ENCODE measurements at places on chromosomes 7 and 10.

DNA sequence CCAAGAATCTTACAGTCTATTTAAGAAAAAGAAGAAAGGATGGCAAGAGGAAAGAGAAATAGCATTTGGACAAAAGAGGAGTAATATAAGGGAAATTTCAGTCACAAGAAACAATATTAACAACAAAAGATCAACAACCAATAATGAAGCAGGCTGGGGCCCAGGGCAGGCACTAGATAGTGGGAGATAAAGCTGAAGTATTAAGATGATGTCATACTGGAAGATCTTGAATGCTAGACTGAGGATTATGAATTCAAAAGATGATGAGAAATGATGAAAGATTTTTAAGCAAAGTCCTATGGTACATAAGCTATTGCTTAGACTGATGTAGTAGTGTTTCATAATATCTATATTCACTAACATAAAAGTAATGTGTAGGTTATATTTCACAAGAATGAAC is 51.8 kb upstream of the SPOCK2 start:
- DNase-seq = no peak

DNA sequence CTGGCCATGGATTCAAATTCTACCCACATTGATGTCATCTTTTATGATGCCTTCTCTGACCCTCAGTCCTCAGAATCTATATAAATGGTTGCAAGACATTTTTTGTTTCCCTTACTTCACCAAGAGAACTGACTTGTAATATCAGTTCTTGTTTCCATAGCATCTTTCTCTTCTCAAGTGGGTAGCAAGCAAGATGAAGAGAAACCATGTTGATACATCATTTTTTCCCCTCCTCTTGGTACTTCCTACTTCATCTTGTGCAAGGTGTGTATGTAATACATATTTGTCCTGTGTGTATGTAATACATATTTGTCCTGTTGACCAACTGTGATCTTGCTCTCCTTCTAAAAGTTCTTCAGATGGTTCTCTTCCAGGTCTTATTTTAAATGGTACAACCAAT is 348.6 kb downstream of the PTEN start:
- DNase-seq = no peak

DNA sequence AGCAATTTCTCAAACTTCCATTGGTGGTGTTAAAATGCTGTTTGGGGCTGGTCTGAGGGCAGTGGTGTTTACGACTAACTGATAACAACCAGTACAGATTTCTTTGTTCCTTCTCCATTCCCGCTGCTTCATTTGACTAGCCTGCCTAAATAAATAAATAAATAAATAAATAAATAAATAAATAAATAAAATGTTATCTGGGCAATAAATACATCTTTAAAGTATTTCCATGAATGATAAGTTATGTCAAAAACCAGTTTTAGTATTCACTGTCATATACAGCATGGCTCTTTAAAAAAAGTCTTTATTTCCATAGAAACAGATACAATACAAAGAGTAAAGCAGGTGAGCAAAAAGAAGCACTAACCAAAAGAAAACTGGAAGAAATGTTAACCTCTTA is 81.3 kb downstream of the ATE1 start:
- no peak for DNase-seq

DNA sequence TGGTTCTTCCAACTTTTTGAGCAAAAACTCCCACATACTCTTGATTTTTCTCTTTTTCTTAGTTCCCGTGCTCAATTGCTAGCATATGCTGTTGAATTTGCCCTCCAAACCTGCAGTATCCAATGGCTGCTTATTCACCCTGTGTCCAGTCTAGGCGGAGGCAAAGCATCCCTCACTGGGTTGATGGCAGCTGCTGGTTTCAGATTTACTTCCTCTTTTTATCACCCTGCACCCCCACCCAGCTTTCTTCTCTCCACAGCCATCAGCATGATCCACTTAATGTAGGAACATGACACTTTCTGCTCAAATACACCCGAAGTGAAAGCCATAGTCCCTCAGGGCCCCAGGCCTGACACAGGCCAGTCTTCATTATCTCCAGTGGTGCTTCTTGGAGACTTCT is 87.6 kb upstream of the ADARB2 start:
- DNase-seq = no peak

- peak; percentile 20 for DNase-seq
These were observed 104.6 kb downstream of the HIPK2 start for GRCh38 chr7:139673230-139673629.

DNA sequence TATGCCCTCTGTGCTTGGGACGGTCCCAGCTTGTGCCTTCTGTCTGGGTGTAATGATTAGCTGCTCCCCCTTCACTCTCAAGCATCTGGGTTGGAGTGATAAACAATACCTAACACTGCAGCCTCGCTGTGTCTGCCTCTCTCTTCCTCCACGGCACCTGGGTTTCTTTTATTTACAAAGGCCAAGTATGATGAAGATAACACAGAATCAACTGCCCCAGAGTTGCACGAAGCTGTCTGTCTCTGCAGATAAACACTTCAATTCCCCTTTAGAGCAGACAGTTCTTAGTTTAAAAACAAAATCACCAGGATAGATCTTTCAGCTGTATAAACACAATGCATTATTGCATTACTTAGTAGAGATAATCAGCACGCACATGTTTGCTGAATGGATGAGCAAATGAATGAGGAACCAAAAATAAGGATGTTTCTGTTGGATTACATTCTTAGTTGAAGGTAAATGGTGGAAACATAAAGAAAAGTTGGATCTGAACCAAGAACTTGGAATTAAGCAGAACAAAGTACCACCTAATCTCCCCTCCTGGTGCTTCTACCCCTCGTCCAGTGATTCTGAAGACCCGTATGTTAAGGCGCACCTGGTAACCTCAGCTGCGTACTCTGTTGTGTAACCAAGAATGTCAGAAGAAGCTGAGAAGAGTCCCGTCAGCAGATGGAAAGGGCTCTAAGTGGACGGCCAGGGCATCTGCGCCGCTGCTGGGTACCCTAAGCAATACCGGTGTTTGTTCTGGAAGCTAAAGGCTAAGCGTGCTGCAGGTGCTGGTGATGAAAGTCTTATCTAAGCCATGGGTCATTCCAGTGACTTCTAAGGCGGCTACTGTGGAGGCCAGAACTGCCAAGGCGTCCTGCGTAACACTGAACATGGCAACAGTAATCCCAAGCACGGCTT is 26.6 kb downstream of the INSIG1 start:
- no peak for DNase-seq

GRCh38 chr10:75334720-75335119 is 66.8 kb downstream of the ZNF503 start:
- DNase-seq = no peak

DNA sequence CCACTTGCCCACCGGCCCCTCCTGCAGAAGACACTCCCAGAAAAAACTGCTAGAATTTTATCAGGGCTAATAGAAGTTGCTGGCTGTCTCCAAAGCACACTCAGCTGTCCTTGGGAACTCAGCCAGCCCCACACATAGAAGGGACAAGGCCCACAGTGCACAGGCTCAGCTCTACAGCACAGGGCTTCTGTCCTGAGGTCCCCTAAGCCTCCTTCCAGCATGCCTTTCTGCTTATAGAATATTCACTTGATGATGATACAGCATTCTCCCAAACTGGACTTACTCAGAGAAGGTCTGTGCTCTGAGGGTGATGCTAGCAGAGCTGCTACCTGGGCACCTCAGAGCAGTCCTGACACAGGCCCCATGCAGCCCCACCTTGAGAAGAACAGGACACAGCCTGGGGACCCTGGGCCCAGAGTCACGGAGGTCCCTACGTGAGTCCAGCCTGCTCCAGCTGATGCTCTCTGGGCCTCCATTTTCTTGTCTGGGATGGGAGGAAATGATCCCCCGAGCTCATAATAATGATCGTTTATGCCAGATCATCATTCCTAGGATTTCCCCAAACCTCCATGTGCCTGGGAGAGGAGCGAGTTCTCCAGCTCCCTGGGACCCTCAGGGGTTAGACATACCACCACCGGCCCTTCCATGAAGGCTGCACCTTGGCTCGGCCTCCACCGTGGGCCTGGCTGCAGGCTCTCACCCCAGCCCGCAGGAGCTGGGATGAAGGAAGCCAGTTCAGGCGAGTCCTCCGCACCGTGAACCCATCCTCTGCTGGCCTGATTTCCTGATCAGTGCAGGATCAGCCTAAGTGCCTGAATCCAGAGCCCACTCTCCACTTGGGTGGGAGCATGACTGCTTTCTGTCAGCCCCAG is 145.6 kb downstream of the ZNF248 start:
- DNase-seq = no peak

DNA sequence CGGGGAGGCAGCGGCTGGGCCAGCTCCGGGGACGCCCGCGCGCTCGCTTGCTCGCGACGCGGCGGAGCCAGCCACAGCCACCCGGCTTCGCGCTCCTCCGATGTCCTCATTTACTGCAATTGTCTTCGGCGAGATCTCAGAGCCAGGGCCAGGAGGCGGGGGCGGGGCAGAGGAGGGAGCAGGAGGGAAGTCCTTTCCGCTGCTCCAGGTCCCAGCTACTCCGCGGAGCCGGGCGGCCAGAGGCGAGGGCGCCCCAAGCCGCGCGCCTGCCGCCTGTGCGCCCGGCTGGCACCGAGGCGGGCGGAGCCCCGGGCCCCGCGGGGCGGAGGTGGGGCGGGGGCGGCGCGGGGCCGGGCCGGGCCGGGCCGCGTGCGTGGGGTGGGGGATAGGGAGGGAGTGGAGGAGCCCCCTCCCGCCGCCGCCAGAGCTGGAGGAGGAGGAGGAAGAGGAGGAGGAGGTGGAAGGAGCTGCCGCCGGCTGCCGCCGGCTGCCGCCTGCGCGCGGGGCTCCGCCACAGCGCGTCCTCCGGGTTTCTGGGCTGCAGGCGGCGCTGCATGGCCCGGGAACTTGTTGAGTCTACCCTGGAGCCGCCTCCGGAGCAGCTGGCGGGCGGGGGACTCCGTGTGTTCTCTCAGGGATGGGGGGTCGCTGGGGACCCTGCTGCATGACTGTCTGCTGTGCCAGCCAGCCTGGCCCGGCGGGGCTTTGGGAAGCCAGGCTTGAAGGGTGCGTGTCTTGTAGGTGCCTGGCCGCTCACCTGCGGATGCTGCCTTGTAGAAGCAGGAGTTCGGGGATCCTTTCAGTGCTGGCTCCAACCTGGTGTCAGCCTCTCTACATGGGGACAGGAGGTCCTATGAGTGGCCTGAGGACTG is at the start of gene INSYN2A:
Gene INSYN2A (minus strand): TSS at position 310 of the 872 bp plus-strand sequence. CDS start 20,196 bp downstream, outside the sequence.
- DNase-seq = peak; percentile 76
